Heart left ventricle (tissue), 16 donors: ENCODE measurements at places on chromosomes 11 and 22.

- DNase-seq = no peak
These were observed 43.1 kb downstream of the FDX1 start for GRCh38 chr11:110472858-110473257.

DNA sequence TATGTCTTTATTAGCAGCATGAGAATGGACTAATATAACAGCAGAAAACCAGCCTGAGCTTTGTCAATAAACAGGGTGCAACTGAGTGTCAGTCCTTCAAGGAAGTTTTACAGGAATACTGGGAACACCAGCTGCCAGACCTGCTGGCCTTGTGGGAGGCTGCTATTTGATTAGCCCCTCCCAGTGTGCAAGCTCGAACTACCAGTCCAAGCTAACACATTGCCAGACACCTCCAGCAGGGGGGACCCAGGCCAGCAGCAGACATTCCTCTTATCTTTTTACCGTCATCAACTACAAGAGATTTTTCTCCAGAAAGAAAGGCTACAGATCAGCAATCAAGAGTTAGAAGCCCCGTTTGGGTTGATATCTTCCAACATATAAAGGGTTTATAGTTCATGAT is 942.8 kb upstream of the TENM4 start:
- no peak for DNase-seq

DNA sequence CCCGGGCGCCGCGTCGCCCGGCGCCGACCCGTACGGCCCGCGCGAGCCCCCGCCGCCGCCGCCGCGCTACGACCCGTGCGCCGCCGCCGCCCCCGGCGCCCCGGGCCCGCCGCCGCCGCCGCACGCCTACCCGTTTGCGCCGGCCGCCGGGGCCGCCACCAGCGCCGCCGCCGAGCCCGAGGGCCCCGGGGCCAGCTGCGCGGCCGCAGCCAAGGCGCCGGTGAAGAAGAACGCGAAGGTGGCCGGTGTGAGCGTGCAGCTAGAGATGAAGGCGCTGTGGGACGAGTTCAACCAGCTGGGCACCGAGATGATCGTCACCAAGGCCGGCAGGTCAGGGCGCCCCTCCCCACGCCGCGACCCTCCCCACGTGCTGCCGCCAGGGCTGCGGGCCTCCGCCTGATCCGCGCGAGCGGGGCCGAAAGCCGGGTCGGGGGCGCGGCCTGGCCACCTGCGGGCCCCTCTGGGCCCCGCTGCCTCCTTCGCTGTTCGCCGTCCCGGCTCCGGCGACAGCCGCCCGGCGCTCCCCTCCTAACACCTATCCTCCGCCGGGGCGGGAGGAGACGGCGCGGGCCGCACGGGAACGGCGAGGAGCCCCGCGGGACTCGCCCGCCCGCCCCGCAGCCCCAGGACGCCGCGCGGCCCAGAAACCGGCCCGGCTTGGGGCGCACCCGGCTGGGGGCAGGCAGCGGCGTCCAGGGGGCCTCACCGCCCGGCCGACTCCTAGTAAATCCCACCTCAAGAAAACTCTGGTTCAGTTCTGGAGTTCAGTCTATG is 560 bp downstream of the TBX1 start:
- DNase-seq = no peak

GRCh38 chr11:17526931-17527627 is 17.1 kb downstream of the USH1C start:
- DNase-seq = no peak

DNA sequence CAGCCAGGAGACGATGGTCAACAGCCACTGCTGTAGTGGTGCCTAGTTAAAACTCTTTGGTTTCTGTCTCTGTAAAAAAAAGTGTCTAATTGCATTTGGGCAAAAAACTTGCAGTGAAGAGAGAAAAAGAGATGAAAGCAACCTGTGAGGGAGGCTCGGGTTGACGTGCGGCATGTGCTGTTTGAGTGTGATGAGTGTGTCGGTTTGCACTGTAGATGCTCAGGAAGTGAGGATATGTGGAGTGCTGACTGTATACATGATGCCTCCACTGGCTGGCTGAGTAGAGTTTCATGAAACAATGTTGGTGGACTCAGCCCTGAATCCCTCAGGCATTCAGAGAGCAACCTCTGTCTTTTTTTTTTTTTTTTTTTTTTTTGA is 4.3 kb upstream of the DGCR6L start:
- DNase-seq = no peak

DNA sequence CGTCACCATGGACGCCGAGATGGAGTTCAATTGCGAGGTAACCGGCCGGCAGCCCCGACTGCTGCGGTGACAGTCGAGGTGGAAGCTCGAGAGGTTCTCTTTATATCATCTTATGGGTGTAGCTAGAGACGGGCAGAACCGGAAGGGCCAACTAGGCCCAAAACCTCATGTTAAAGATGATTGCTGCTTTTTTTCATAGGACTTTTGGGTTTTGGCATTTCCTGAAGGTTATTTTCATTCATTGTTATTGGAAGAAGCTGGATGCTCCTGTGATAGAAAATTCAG is 585 bp downstream of the NF2 start:
- DNase-seq = no peak

DNA sequence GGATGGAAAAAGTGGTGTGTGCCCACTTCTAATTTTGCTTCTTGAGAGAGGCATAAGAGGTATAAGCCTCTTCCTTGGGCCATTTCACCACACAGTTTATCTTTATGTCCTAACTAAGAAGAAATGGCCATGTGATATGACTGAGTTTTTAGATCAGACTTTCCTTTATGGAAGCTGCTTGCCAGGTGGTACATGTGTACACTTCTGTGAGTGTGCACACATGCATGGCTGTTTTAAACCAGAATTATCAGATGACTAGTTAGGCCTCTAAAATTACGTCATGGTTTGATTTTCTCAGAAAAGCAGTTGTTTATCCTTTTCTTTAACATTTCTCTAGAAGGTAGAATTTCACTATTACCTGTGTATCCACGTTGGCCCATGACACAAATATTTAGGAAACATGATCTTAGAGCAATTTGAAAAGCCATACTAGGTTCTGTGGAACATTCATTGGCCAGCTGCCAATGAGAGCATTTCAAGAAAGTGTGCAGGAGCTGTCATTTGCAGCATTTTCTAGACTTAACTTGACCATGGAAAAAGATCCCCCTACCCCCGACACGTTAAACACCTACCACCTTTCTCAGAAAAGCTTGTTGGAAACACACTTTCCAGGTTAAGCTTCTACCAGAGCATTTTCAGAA is 109.2 kb upstream of the GAL start:
- no peak for DNase-seq

GRCh38 chr22:45007391-45008185 is 2.2 kb downstream of the PHF21B start:
- DNase-seq = no peak

GRCh38 chr11:43943372-43943930 is 1.0 kb downstream of the C11orf96 start:
- DNase-seq = no peak

DNA sequence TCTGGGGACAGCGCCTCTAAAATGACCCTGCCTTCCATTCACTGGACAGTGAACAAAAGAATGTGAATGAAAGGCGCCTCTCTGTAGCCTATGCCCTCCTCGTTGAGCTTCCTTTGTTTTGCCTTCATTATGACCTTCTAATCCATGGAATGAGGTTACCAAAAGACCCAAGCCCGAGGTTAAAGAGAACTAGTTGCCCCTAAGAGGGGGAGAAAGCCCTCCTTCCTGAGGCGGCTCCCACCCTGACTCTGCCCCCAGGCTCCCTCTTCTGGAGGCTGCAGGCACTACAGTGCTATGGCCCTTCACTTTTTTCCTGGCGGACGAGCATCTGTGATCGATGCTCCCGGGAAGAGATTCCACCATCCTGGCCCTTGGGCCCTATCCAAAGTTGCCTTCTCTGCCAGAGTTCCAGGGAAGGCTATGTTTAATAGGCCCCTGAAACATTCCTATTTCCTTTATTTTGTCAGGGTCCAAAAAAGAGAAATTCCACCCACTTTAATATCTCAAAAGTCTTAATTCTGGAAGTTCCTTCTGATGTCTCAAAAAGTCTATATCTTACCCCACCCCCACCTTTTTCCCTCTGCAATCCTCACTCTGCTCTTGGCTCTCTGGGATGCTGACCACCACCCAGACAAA is 147.3 kb downstream of the FEZ1 start:
- peak; percentile 31 for DNase-seq

GRCh38 chr11:37946155-37946766 is 1348.2 kb upstream of the RAG2 start:
- no peak for DNase-seq

DNA sequence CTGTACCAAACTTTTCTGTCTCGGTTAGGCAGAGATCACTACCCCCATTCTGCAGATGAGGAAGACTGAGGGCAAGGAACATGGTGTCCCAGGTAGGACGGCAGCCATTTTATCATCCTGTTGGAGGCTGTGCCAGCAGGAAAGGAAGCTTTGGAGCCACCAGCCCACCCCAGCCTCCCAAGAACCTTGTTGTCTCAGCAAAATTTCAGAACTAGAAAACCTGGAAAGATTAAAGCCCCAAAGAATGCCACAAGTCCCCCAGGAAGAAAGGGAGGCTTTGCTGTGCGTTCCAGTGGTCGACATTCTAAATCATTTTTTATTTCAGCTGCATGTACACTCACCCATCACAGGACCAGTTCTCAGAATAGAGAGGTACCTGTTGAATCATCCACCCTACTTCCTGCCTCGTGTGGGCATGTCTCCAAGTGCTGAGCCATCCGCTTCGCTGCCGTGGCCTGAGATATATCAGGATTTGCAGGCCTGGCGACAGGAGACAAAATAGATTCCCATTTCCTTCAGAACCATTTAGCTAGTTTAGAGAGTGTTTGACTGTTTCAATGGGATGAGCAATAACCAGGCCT is 13.0 kb upstream of the EIF3D start:
- DNase-seq = no peak

DNA sequence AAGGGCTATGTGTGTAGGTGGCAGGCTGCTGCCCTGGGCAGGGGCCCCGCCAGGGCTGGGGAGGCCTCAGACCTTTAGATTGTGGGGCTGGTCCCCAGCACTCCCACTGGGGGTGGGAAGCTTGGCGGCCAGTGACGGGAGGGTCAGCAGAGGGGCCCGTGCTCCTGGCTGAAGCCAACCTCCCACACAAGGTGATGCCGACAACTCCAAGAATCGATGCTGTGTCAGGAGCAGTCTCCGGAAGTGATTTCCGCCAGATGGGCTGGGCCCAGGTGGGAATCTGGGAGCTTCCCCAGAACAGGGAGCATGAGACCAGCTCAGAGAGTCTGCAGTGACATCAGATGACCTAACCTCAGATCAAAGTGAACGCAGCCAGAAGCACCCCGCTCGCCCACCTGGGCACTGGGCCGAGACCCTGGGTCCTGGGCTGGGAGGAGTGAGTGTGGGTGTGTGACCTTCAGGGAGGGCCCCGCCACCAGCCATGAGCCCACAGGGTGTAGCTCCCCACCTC is 7.7 kb downstream of the TRPM5 start:
- DNase-seq = no peak

DNA sequence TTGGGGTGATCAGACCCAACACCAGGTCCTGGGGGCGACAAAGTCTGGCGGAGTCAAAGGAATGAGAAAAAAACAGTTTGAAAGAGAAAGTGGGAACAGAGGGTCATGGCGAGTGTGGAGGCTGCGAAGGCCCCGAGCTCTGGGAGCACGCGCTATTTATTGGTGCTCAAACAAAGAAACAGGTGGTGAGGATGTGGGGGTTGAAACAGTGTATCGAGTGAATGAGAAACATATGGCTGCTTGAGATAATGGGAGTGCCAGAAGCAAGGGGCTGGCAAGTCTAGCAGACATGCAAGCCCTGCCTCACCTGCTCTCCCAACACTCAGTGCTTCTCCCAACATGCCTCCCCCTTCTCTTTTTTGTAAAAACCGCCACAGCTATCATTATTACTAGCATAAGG is 7.8 kb upstream of the DUSP18 start:
- no peak for DNase-seq

- DNase-seq = no peak
These were observed 22.6 kb downstream of the NEU3 start for GRCh38 chr11:75011357-75011756.

- no peak for DNase-seq
These were observed 301.6 kb upstream of the C11orf87 start for GRCh38 chr11:109120341-109120740.

GRCh38 chr22:20725987-20726558 is 47.8 kb upstream of the SERPIND1 start:
- DNase-seq = no peak

GRCh38 chr11:127056338-127056971 is 55.9 kb upstream of the KIRREL3 start:
- DNase-seq = no peak

DNA sequence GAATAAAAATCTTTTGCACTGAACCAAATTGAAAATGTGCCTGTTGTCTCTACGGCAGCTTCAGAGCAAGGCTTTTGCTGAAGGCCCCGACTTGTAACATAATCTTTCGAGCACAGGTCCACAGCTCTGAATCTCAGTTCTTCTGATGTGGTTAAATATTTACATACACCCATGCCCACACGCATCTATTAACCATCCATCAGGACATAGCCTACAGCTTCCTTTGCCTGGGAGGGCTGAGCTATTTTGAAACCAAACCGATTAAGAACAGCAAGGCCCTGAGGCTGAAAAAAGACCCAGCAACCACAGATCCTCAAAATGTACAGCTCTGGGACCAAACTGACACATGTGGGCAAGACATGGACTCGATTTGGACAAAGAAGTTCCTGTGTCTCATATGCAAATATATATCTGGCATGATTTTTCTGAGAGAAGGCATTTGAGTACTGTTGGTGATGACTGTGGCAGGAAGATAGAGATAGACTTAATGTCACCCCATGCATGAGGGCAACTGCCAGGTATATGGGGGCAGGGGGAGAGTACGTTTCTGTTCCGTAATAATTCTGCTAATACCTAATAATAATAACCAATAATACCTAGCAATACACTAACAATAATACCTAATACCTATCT is 322.7 kb upstream of the PLET1 start:
- no peak for DNase-seq
